ENCODE measurements at places on chromosomes 1 and 21. TPM values are rescaled to one million over a fixed set of nuclear protein-coding genes. Genes with fewer than 3 reads are reported as not detected.

The F13B gene
- total RNA-seq, result not detected

The C1orf116 gene
- 19.6 TPM for total RNA-seq

GRCh38 chr21:28927130-28927529 lies 65.5 kb downstream of the LTN1 start:
- no peak for DNase-seq
- H3K27ac ChIP-seq, result no peak overlapping the region
- no peak overlapping the region for H3K4me3 ChIP-seq
- H3K36me3 ChIP-seq, result no peaks in the 10 kb centered on the region
- H3K27me3 ChIP-seq, result no peaks in the 10 kb centered on the region

The DCDC2B gene
- not detected for total RNA-seq

The DYNLT4 gene
- 1.2 TPM for total RNA-seq

DNA sequence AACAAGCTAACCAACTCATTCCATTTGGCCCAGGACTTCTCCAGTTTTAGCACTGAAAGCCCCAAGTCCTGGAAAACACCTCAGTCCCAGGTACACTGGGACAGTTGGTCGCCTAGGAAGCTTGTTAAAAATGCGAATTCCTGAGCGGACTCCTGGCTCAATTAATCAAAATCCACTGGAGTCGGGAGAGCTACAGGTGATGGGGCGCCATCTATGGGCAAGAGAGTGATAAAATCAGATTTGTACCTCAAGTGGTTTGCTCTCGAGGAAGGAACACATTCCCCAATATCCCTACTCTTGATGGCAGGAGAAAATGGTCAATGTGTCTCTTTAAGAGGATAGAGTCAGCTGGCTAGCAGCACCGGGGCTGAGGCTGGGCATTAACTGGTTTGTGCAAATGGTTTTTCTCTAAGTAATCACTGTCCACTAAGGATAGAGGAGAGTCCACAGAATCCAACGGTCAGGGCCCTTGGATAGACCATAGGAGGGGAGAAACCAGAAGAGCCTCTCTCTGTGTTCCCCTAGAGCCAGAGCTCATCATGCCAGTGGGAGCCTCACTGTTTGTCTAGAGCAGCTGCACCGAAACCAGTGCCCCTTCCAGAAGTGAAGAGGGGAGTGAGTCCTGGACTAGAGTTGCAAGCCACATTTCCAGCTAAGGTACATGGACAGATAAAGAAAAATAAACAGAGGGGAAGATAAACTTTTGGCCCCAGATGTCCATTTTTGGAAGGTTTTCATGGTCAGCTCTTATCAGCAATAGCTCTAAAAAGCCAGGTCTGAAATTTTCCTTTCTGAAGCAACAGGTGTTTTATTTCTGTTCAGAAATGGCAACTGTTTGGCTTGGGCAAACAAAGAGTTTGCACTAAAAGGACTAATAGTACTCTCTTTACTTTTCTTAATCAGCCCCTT lies 148.5 kb downstream of the TENT5C start:
- no peaks in the 10 kb centered on the region for H3K27me3 ChIP-seq
- H3K27ac ChIP-seq, result no peak overlapping the region
- no peaks in the 10 kb centered on the region for H3K36me3 ChIP-seq

The GPATCH3 gene
- 15.8 TPM for total RNA-seq

The KRTAP19-2 gene
- total RNA-seq, result not detected

- H3K27ac ChIP-seq, result no peak overlapping the region
- H3K4me3 ChIP-seq, result no peak overlapping the region
- no peaks in the 10 kb centered on the region for H3K4me1 ChIP-seq
- no peaks in the 10 kb centered on the region for H3K36me3 ChIP-seq
- H3K27me3 ChIP-seq, result no peaks in the 10 kb centered on the region
Measured at GRCh38 chr1:107175102-107175909, 34.5 kb downstream of the NTNG1 start.

- DNase-seq, result no peak
- no peaks in the 10 kb centered on the region for H3K27me3 ChIP-seq
- no peaks in the 10 kb centered on the region for H3K36me3 ChIP-seq
- H3K27ac ChIP-seq, result no peak overlapping the region
- H3K4me3 ChIP-seq, result no peak overlapping the region
Measured at GRCh38 chr21:18810136-18810535, 406.6 kb upstream of the TMPRSS15 start.

GRCh38 chr1:53134042-53134485 lies 8.4 kb downstream of the SLC1A7 start:
- no peak for DNase-seq
- no peak overlapping the region for H3K27ac ChIP-seq
- H3K4me3 ChIP-seq, result no peak overlapping the region
- H3K4me1 ChIP-seq, result no peaks in the 10 kb centered on the region
- H3K27me3 ChIP-seq, result no peaks in the 10 kb centered on the region

The ADGRL4 gene
- 43.0 TPM for total RNA-seq

The UQCRHL gene
- total RNA-seq, result 0.91 TPM

GRCh38 chr1:34066981-34067603 lies 97.9 kb downstream of the CSMD2 start:
- H3K4me3 ChIP-seq, result no peak overlapping the region
- H3K4me1 ChIP-seq, result no peaks in the 10 kb centered on the region
- H3K36me3 ChIP-seq, result no peaks in the 10 kb centered on the region
- no peak for DNase-seq

The OR2L2 gene
- 0.09 TPM for total RNA-seq

The C1orf185 gene
- not detected for total RNA-seq

GRCh38 chr1:113792986-113793385 lies 19.3 kb downstream of the RSBN1 start:
- no peak overlapping the region for H3K4me3 ChIP-seq
- no peak for DNase-seq
- no peak overlapping the region for H3K27ac ChIP-seq
- peaks cover 6% of the 10 kb centered on the region for H3K36me3 ChIP-seq
- H3K4me1 ChIP-seq, result peaks cover 20% of the 10 kb centered on the region
- no peaks in the 10 kb centered on the region for H3K27me3 ChIP-seq

The FCRL2 gene
- 2.5 TPM for total RNA-seq

The CYP2J2 gene
- 1.0 TPM for total RNA-seq

GRCh38 chr21:17602874-17603273 lies 9.8 kb downstream of the BTG3 start:
- H3K27ac ChIP-seq, result no peak overlapping the region
- H3K36me3 ChIP-seq, result peaks cover 3% of the 10 kb centered on the region
- H3K4me1 ChIP-seq, result no peaks in the 10 kb centered on the region
- no peak overlapping the region for H3K4me3 ChIP-seq
- DNase-seq, result no peak
- no peaks in the 10 kb centered on the region for H3K27me3 ChIP-seq

DNA sequence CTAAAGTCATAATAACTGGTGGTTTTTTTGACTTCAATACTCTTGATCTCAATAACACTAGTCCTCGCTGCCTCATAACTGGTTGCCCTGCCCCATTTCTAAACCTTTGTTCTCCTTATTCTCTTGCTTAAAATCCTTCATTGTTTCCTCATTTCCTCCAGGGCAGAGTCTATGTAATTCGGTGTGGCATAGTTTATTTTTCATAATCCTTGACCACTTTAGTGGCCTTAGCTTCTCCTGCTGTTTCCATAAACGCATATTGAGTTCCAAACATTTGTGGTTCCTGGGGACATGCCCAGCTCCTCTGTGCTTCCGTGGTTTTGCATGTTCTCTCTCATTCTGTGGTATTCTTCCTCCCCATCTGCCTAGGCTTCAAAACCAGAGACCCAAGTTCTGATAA lies 19.0 kb upstream of the TLCD4 start:
- H3K4me3 ChIP-seq, result no peak overlapping the region
- no peaks in the 10 kb centered on the region for H3K36me3 ChIP-seq
- no peak overlapping the region for H3K27ac ChIP-seq
- no peak for DNase-seq
- H3K27me3 ChIP-seq, result no peaks in the 10 kb centered on the region

The PADI1 gene
- total RNA-seq, result 1.3 TPM

The PLD5 gene
- 0.47 TPM for total RNA-seq

- H3K4me3 ChIP-seq, result no peak overlapping the region
- H3K36me3 ChIP-seq, result no peaks in the 10 kb centered on the region
- H3K4me1 ChIP-seq, result no peaks in the 10 kb centered on the region
- H3K27ac ChIP-seq, result no peak overlapping the region
Measured at GRCh38 chr1:4627353-4627752, 27.1 kb upstream of the AJAP1 start.

The NR1I3 gene
- not detected for total RNA-seq

GRCh38 chr1:200304171-200304570 lies 105.7 kb downstream of the ZNF281 start:
- H3K36me3 ChIP-seq, result no peaks in the 10 kb centered on the region
- no peaks in the 10 kb centered on the region for H3K4me1 ChIP-seq
- no peak overlapping the region for H3K27ac ChIP-seq
- peaks cover 4% of the 10 kb centered on the region for H3K27me3 ChIP-seq
- no peak overlapping the region for H3K4me3 ChIP-seq

DNA sequence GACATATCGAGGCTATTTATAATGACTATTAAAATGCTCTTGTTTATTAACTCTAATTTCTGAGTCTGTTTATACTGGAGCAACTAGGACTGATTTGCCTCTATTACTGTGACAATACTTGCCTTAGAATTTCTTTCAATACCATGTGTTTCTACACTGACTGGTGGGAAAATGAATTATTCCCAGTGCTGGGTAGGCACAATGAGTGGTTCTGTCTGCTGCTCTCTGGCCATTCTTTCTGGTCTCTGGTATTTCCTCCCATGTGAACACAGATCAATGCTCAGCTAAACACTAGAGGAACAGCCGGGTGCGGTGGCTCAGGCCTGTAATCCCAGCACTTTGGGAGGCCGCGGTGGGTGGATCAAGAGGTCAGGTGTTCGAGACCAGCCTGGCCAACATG lies 390.5 kb downstream of the PRDM2 start:
- no peak for DNase-seq
- H3K4me3 ChIP-seq, result no peak overlapping the region
- no peaks in the 10 kb centered on the region for H3K4me1 ChIP-seq
- H3K27me3 ChIP-seq, result no peaks in the 10 kb centered on the region
- H3K36me3 ChIP-seq, result no peaks in the 10 kb centered on the region

GRCh38 chr1:244556263-244556662 lies 95.2 kb downstream of the CATSPERE start:
- H3K27me3 ChIP-seq, result no peaks in the 10 kb centered on the region
- no peak overlapping the region for H3K4me3 ChIP-seq
- no peak overlapping the region for H3K27ac ChIP-seq
- no peaks in the 10 kb centered on the region for H3K36me3 ChIP-seq
- DNase-seq, result no peak

DNA sequence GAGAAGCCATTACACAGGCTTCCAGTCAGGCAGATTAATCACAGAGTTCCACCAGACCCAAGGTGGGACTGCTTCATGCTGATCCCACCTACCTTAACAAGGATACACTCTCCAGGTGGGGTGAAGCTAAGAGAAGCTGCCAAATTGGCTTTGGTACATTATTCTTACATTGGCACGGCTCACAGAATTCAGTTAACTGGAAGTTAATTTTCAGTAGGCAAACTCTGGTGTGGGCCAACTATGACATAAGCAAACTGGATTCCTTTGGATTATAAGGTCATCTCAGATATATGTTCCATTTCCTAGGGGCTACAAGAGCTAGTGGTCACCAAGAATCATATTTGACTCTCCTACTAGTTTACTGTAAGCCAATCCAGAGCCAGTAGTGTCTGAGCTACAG lies 448.8 kb upstream of the BEND5 start:
- peak overlapping the region; percentile 29 for H3K27ac ChIP-seq
- no peaks in the 10 kb centered on the region for H3K4me1 ChIP-seq

GRCh38 chr1:50348449-50349241 lies 74.6 kb downstream of the DMRTA2 start:
- H3K4me1 ChIP-seq, result no peaks in the 10 kb centered on the region
- no peak overlapping the region for H3K27ac ChIP-seq
- H3K27me3 ChIP-seq, result no peaks in the 10 kb centered on the region
- DNase-seq, result peak; percentile 90
- H3K4me3 ChIP-seq, result no peak overlapping the region

The PDE9A gene
- 39.0 TPM for total RNA-seq

DNA sequence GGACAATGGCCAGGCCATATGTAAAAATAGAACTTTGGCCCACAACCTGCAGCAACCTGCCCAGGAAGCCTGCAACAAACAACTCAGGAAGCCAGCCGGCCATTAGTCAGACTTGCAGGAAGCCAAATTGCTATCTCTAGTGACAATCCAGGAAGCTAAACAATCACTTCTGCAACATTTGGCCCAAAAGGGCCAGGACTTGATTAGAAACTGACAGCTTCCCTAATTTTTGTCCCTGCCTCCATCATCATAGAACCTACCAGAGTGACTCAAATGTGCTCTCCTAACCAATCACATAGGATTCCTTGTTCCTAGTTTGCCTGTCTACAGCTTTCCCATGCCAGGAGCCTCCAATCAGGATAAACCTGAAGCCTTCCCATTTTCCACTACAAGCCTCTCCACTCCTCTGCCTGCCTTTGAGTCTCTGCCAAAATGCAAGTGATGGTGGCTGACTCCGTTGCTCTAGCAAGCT lies 639.3 kb downstream of the PTPRU start:
- no peaks in the 10 kb centered on the region for H3K36me3 ChIP-seq
- H3K4me1 ChIP-seq, result no peaks in the 10 kb centered on the region
- DNase-seq, result no peak
- H3K4me3 ChIP-seq, result no peak overlapping the region

- H3K27ac ChIP-seq, result no peak overlapping the region
- DNase-seq, result no peak
- H3K36me3 ChIP-seq, result peaks cover 6% of the 10 kb centered on the region
- no peaks in the 10 kb centered on the region for H3K27me3 ChIP-seq
Measured at GRCh38 chr1:160208557-160209320, 3.6 kb downstream of the PEA15 start.

GRCh38 chr1:241849345-241849695 lies 1.3 kb downstream of the EXO1 start:
- no peaks in the 10 kb centered on the region for H3K27me3 ChIP-seq
- DNase-seq, result no peak
- H3K27ac ChIP-seq, result no peak overlapping the region
- no peaks in the 10 kb centered on the region for H3K36me3 ChIP-seq

- H3K27me3 ChIP-seq, result no peaks in the 10 kb centered on the region
- no peaks in the 10 kb centered on the region for H3K36me3 ChIP-seq
Measured at GRCh38 chr1:91736715-91737615, 149.0 kb downstream of the TGFBR3 start.

The C2CD4D gene
- 0.57 TPM for total RNA-seq

GRCh38 chr1:12121212-12122003 lies 45.4 kb upstream of the TNFRSF1B start:
- no peak overlapping the region for H3K4me3 ChIP-seq
- H3K27ac ChIP-seq, result no peak overlapping the region
- H3K4me1 ChIP-seq, result no peaks in the 10 kb centered on the region
- no peak for DNase-seq

DNA sequence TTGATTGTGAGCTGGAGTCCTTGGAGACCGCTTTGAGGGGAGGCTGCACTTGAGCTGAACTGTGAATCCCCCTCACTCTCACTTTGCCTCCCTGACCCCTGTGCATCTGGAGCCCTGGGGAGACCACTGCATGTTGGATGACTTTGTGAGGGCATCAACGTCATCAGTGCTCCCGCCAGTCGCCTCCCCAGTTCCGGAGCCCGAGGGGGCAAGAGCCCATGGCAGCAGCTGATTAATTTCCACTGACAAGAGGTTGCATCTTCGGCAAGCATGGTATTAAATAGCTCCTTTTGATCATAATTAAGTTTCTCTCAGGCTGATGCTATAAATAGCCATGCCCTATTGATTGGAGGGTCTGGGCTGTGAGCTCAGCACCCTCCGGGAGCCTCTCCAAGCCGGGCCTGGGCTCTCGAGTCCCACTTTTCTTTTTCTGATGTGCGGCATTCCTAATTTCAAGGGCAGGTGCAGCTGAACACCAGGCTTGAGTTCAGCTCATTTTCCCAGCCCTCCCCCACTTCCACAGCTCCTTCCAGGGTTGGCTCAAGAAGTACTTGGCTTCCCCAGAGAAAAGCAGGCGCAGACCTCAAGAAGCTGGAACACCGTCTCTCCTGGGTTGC lies 33.2 kb downstream of the KCND3 start:
- no peaks in the 10 kb centered on the region for H3K4me1 ChIP-seq
- no peak overlapping the region for H3K27ac ChIP-seq
- no peaks in the 10 kb centered on the region for H3K36me3 ChIP-seq
- no peak for DNase-seq
- H3K27me3 ChIP-seq, result no peaks in the 10 kb centered on the region
